ENCODE measurements at places on chromosomes 16 and 17. TPM values are rescaled to one million over a fixed set of nuclear protein-coding genes. Genes with fewer than 3 reads are reported as not detected.

GRCh38 chr17:44629314-44629713 lies 27.0 kb upstream of the MEIOC start:
- no peak for DNase-seq

DNA sequence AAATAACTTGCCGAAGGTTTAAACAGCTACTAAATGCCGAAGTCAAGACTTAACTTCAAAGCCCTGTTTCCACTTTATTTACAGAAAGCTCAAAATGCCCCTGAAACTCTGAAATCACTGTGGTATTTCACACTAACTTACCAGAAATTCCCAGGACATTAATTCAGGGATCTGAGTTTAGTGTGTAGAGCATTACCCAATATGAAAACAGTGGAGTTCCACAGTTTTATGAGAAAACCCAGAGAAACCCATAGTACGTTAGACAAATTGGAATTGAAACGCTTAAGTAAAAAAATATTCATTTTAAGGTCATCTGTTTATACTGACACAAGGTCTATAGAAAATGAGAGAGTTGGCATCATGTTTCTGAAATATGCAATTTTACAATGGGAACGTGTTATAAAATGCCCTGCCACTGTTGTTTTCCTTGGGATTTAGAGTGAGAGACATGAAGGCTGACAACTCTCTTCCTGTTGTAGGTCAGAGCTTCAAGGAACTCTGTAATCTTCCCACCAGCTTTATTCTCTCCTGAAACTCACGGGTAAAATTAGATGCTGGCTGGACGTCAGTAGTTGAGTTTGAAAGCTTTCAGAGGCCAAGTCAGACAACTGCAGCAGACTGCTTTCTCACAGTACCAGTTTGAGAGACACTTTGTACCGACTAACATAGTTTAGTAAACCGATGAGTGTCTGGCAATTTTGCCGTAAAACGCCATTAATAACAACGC lies 139.4 kb upstream of the TBX2 start:
- no peak for DNase-seq

Gene SLC13A2
- total RNA-seq, result not detected

Gene SGSH
- total RNA-seq, result 28.4 TPM

DNA sequence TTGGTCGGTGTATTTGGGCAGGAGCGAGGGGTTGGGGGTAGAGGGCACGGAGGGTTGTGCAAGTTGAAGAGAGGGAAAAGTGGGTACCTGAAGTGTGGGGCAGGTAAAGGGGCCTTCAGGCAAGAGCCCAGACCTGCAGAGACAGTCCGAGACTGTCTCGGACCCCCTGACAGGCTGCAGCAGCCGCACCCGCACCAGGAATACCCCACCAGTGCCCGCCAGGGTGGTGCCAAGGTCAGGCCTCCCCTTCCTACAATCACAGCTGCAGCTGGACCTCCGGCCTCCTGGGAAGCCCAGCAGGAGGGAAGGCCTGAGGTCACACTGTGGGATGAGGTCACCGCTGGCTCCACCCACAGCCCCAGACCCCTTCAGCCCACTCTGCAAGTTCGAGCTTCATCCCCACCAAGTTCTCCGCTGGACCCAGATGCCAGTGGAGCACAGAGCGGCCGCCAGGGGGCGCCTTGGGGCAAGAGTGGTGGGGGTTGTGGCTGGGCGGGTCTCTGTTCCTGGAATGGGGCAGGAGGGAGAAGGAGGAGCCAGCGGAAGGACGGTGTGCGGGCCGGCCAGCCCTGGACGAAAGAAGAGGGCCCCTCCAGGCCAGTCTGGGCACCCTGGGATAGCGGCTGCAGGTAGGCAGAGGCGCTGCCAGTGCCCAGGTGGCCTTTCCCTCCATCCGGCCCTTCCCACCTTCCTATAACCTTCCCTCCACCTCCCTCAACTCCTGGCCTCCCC lies at the start of gene HSD3B7:
Gene HSD3B7 (plus strand): TSS at position 539 of the 732 bp plus-strand sequence. CDS start 452 bp downstream, outside the sequence.
- DNase-seq, result peak; percentile 95

Gene KRT12
- not detected for total RNA-seq

- no peak for DNase-seq
These were observed 6.1 kb upstream of the SLFN5 start for GRCh38 chr17:35236821-35237220.

Gene CYGB
- total RNA-seq, result 1.1 TPM

Gene GPR139
- not detected for total RNA-seq

DNA sequence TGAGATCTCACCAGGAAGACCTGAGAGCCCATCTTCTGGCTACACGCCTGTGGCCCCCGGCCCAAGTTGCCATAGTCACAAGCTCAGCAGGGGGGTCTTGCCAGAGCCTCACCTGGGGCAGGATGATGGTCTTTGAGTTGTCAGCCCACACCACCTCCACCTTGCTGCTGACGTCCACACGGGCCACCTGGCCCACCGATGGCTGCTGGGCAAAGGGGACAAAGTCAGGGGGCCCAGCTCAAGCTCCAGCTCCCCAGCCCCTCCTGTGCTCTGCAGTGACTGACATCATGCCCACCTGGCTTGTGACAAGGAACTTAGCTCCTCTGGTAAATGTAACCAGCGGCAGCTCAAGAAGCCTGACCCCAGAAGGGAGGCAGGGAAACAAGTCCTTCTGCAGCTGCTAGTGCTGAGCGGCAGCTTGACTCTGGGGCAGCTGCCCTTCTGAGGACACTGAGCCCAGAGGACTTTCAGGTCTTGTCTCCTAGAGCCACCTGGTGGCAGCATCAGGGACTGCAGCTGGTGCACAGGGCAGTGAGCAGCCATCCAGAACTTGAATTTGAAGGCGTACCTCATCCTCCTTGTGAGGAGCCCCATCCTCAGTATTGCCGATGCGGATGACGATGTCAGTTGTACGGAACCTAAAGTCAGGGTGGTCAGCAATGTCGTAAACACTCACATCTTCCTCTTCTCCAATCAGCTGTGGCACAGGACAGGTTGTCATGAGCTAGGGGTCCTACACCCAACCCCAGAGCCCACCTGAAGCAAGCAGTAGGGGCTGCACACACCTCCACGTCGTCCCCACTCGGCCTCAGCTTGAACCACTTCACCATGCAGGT lies 13.5 kb downstream of the SPHK1 start:
- DNase-seq, result peak; percentile 84

DNA sequence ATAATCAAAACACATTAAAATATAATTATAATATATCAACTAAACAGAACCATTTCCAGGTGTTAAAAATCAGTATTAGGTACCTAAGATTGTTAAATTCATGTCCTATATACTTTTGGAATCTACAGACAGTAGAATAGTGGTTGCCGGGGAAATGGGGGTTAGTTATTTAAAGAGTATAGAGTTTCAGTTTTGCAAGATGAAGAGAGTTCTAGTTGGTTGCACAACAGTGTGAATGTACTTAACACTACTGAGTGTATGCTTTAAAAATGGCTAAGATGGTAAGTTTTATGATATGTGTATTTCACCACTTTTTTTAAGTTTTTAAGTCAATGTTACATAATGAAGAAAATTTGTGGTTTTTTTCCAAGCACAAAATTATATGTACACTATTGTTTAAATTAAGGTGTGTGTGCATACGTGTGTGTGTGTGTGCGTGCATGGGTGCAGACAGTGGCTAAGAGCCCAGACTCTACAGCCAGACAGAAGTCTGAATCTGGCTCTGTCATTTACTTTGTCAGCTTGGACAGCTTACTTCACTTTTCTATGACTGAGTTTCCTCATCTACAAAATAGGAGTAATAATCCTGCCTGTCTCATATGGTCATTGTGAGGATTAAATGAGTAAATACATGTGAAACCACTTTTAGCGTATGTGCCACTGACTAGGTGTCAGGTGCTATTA lies 25.3 kb upstream of the PHAF1 start:
- no peak for DNase-seq

- no peak for DNase-seq
These were observed 5.0 kb upstream of the SERPINF2 start for GRCh38 chr17:1737531-1738291.

DNA sequence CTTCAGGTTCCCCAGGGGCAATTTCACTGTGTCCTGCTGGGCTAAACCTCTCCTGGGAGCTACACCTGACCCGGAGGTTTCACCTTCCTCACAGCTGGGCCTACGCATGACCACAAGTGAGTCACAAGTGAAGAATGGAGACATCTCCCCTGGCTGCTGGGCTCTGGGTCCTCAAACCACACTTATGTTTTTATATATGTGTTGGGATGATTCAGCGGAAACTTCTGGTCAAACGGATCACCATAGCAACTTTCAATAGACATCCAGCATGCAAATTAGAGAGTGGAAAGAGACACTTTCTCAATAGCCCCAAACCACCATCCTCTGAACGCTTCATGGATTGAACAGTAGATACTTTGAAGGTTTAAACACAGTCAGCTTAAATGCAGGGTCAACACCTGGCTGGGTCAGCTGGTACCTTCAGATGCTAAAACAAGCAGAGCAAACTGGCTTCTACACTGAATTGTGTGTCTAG lies 28.0 kb upstream of the MAF start:
- no peak for DNase-seq

- no peak for DNase-seq
These were observed 201.2 kb upstream of the PMFBP1 start for GRCh38 chr16:72373201-72373600.

DNA sequence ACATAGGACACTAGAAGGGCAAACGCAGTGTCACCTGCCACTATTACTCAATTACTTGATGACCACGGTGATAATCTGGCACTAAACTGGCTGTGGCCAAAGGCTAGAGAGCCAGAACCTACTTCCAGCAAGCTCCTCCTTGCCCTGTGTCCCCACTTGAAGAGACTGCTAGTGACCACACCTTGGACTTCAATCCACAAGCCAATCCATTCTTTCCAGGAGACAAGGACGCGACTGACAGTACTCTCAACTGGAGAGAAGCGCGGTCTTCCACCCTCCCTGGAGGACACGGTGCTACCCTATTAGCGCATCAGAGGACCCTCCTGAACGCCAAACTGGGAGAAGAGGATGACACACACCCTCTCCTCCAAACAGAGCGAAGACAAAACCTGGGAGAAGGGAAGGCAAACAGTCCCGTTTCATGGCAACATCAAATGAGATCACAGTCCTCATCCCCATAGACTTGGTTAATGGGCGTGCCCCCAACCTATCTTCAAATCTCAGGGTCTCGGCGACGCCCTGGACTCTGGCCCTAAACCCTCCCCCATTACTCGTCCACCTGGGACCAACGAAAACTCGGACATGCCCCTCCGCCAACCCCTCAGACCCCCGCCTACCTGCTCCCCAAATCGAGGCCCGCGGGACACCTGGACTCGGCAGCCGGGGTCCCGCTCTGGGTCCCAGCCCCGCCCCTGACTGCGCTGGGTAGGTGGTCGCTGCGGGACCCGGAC lies 508 bp downstream of the FLCN start:
- peak; percentile 30 for DNase-seq

Gene KCNH4
- total RNA-seq, result not detected

GRCh38 chr17:5069724-5070123 lies 8.5 kb upstream of the ZFP3 start:
- DNase-seq, result no peak

DNA sequence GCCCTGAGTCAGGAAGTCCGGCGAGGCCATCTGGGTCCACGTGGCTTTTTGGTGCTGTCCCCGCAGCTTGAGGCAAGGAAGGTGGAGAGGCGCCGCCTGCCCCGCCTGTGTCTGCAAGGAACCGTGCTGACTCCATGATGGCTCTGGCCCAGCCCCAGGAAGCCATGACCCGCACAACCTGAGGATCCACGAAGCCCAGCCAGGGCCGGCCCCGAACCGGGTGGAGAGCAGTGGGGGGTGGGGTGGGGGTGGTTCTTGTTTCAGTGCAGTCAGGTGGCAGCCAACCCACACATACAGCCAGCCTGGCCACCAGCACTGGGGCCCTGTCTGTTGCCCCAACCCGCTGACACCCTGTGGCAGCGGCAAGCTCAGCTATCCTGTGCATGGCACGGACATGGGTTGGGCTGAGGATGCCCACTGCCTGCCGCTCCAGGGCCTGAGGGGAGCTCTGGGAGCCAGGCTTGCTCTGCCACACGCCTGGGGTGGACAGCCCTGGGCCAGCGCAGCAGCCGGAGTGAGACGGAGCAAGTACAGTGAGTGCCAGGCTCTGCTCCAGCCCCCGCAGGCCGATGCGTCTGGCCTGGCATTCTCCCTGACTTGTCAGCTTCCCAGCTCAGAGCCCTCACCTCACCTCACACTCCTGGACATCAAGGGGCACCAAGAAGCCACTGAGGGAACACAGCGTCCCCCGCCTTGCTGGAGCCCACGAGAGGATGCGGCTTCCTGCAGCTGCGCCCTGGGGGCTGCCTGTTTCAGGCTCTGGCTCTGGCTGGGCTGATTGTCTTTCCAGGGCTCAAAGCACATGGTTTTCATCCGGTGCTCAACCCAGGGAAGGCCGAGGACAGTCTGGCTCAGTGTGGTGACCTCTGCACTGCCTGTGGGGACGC lies 68.8 kb downstream of the LMF1 start:
- DNase-seq, result no peak

Gene SNX20
- total RNA-seq, result not detected

GRCh38 chr17:3754458-3755334 lies 31.0 kb downstream of the HASPIN start:
- peak; percentile 94 for DNase-seq

GRCh38 chr17:6893382-6894205 lies 62.1 kb upstream of the TEKT1 start:
- no peak for DNase-seq

Gene CD7
- 0.48 TPM for total RNA-seq

Measured in PC-9 (cell line).